ENCODE measurements at places on chromosomes 16 and 17. TPM values are rescaled to one million over a fixed set of nuclear protein-coding genes. Genes with fewer than 3 reads are reported as not detected.

Gene TNFRSF17
- total RNA-seq, result 1.2 TPM

Gene ZNF267
- total RNA-seq, result 14.1 TPM

Gene KRTAP9-4
- total RNA-seq, result not detected

Gene HID1
- total RNA-seq, result 32.1 TPM

Gene SHCBP1
- 8.6 TPM for total RNA-seq

Gene SCARF1
- 24.8 TPM for total RNA-seq

Gene CIITA
- total RNA-seq, result 49.0 TPM

Gene CMTM4
- total RNA-seq, result 64.0 TPM

Gene ABCC12
- total RNA-seq, result not detected

Gene RBFOX1
- total RNA-seq, result not detected

Gene CMTM1
- 10.0 TPM for total RNA-seq

- H3K36me3 ChIP-seq, result no peaks in the 10 kb centered on the region
- no peak overlapping the region for H3K27ac ChIP-seq
- no peaks in the 10 kb centered on the region for H3K27me3 ChIP-seq
- H3K4me1 ChIP-seq, result no peaks in the 10 kb centered on the region
These were observed 8.7 kb upstream of the SLC25A39 start for GRCh38 chr17:44333371-44333770.

DNA sequence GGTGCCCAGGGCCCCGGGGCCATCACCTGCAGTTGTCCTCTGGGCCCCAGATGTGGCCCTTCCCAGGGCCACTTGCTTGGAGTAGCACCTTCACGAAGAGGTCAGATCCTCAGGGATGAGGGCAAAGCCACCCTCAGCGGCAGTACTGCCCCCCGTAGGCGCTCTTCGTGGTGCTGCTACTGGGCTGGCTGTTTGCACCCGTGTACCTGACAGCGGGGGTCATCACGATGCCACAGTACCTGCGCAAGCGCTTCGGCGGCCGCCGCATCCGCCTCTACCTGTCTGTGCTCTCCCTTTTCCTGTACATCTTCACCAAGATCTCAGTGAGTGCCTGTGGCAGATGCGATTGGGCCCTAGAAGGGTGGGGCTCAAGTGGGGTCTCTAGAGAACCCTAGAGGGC, 2.6 kb downstream of the SLC5A2 start:
- no peaks in the 10 kb centered on the region for H3K36me3 ChIP-seq
- no peak overlapping the region for H3K4me3 ChIP-seq
- no peak overlapping the region for H3K27ac ChIP-seq
- peaks cover 30% of the 10 kb centered on the region for H3K4me1 ChIP-seq
- H3K27me3 ChIP-seq, result peaks cover 19% of the 10 kb centered on the region

GRCh38 chr16:17367923-17368322, 102.8 kb downstream of the XYLT1 start:
- H3K4me1 ChIP-seq, result peaks cover 7% of the 10 kb centered on the region
- no peak overlapping the region for H3K4me3 ChIP-seq
- H3K36me3 ChIP-seq, result no peaks in the 10 kb centered on the region
- H3K27me3 ChIP-seq, result no peaks in the 10 kb centered on the region

DNA sequence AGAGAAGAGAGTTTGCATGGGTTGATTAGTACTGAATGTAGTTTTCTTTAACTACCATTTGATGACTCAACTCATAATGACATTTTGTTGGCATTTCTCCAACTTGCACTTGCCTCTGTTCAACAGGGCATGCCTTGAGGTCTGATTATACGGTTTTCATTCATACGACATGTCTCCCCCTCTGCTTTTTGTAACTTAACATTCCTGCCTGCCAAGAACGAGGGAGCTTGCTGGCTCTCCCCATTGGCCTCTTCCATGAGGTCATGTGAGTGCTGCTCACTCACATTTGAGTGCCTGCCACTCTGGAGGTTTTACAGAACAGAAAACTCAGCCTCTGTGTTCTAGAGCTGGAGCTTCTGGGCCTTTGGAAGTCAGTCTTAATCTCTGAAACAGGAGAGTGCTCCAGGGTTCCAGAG, 19.7 kb downstream of the MAP2K6 start:
- H3K36me3 ChIP-seq, result no peaks in the 10 kb centered on the region
- H3K4me1 ChIP-seq, result no peaks in the 10 kb centered on the region
- no peak for DNase-seq
- H3K27me3 ChIP-seq, result no peaks in the 10 kb centered on the region

GRCh38 chr16:18809165-18809564, 7.8 kb upstream of the ARL6IP1 start:
- H3K4me3 ChIP-seq, result no peak overlapping the region
- H3K27ac ChIP-seq, result no peak overlapping the region
- peaks cover 70% of the 10 kb centered on the region for H3K36me3 ChIP-seq

DNA sequence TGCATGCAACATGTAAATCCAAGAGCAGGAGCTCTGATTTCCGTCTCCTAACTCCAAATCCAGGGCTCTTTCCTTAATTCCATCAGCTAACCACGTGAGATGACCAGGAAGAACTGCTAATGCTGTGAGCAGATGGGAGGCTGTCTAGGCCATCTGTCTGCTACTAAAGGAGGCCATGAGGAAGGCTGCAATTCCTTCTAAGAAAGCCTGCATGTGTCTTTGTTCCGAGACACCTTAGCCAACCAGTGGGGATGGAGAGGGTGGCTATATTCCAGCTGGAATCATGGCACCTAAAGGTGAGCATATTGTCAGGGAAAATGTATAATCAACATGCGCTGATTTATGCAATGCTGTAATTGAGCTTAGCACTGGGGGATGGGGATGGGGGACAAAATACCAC, 267.2 kb upstream of the CDH5 start:
- no peak overlapping the region for H3K27ac ChIP-seq
- DNase-seq, result no peak
- no peaks in the 10 kb centered on the region for H3K4me1 ChIP-seq

- H3K27ac ChIP-seq, result no peak overlapping the region
- no peak for DNase-seq
- H3K27me3 ChIP-seq, result no peaks in the 10 kb centered on the region
- H3K4me1 ChIP-seq, result no peaks in the 10 kb centered on the region
- no peak overlapping the region for H3K4me3 ChIP-seq
- H3K36me3 ChIP-seq, result no peaks in the 10 kb centered on the region
These were observed 495.5 kb upstream of the SOX9 start for GRCh38 chr17:71625330-71625729.

DNA sequence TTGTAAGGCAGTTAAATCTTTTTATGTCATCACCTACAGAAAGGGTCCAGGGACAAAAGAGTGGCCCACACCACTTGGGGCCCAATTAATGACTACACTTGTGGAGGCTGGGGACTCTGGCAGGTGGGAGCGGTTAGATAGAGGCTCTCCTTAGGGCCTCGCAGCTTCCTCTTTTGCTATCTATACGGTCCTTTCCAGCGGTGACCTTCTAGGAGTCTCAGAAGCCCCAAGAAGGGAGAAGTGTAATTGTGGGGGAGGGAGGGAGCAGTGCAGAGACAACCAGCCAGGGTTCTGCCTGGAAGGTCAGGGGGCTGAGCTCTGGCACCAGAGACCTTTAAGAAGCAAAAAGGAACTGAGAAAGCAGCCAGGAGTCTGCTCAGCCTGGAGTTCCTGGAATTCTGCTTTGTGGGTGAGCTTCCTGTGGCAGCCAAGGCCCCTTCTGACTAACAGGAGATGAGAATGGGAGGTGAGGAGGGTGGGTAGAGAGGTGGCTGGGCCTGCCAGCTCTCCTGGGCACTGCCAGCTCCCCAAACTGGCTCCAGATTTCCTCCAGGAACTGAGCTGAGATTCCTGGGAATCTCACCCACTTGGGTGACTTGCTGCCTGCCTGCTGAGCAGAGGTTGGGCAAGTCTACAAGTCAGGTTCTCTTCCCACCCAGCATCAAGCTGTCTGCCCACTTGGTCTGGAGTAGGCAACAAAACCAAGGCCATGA, 16.3 kb upstream of the MAP3K14 start:
- no peaks in the 10 kb centered on the region for H3K36me3 ChIP-seq
- no peak overlapping the region for H3K4me3 ChIP-seq
- no peak overlapping the region for H3K27ac ChIP-seq
- DNase-seq, result no peak

- peak overlapping the region; percentile 82 for H3K27ac ChIP-seq
- peak overlapping the region; percentile 62 for H3K4me3 ChIP-seq
- peak; percentile 88 for DNase-seq
- peaks cover 41% of the 10 kb centered on the region for H3K36me3 ChIP-seq
- no peaks in the 10 kb centered on the region for H3K27me3 ChIP-seq
These were observed 804 bp downstream of the TGFB1I1 start for GRCh38 chr16:31472709-31473203.

- H3K27me3 ChIP-seq, result no peaks in the 10 kb centered on the region
These were observed 1047.9 kb upstream of the RBFOX1 start for GRCh38 chr16:6284731-6285130.
